ENCODE measurements at places on chromosomes 4 and X. TPM values are rescaled to one million over a fixed set of nuclear protein-coding genes. Genes with fewer than 3 reads are reported as not detected.

The XG gene
- 0.59 TPM for polyA plus RNA-seq

The PCDH10 gene
- polyA plus RNA-seq, result 0.97 TPM

The ADH7 gene
- not detected for polyA plus RNA-seq

The UBA1 gene
- polyA plus RNA-seq, result 125 TPM

The TCEAL6 gene
- not detected for polyA plus RNA-seq

The AREG gene
- polyA plus RNA-seq, result not detected

- no peak for DNase-seq
Observed at GRCh38 chr4:24890561-24891126, 22.2 kb downstream of the CCDC149 start.

DNA sequence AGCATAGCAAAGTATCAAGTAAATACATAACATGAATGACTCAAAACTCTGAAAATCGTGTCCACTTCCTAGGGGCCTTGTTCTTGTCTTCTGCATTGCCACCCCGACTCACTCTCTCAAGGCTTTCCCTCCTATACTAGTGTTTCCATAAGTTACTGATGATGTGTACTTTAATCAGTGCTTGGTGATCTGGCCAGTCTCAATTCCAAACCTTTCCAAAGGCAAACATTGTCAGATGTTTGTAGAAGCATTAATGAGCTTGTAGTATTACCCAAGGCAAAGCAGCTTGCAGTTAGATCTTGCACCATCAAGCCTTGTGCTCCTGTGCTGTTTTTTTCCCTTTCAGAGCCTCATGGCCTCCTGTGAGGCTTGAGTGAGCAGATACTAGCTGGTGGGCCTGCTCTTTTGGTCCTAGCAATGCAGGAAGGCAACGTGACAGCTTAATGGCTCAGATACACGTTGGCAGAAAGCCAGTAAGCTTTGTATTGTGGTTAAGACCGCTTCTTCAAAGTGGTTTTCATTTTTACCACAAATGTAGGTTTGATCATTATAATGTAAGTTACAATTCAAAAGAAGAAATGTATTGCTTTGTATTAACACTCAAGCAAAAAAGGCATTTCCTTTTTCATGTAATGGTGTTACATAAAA, 51.8 kb downstream of the RBPJ start:
- DNase-seq, result peak; percentile 64

- peak; percentile 14 for DNase-seq
Observed at GRCh38 chr4:97953171-97953941, 189.9 kb downstream of the STPG2 start.

DNA sequence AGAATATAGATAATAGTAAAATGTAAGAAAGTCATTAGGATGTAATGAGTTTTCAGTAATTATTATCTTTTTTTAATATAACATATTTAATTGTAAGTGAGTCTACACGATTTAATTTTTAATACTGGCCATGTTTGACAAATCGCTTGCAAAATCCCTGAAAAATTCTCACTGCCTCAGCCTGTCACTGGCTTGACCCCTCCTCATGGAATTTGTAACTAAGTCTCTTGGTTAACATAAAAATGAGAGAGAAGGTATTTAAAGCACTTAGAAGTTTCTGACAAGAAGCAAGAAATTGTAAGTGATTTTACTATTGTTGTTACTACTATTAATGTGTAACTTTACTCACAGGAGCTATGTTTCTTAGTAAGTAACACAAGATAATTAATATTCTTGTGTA, 237.9 kb upstream of the GK2 start:
- no peak for DNase-seq

DNA sequence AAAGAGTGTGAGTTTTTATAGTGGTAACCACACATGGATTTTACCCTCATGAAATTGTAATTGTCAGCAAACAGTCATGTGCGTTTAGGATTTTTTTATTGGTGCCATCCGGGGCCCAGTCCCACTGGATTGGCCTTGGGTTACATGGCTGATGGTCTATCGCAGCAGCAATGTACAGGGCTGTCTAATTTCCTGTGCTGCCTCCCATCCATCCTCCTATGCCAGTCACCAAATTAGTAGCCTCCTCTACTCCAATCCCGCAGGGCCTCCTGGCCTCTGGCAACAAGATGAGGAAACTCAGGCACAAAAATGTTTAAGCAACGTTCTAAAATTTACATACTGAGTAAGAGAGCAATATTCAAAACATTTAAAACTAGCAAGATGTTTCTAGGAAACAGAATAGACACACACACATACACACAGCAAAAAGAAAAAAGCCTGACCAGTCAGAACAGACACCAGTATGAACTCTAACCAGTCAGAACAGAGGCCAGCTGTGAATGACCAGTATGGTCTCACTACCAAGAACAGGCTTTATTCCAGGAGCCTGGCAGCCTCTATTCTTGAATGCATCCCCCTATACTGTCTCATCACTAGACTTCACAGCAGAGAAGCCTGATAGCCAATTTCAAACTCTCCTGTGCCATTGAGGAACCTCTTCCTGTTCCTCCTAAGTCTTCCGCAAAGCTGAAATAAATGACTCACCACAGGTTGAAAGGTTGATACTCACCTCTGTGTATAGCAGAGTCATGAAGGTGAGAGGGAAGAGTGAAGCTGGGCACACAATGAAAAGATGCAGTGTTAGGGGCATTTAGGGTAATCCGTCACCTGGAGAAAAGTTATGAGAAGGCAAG, 42.6 kb downstream of the CHRNA9 start:
- peak; percentile 8 for DNase-seq

- DNase-seq, result no peak
Observed at GRCh38 chrX:107574711-107575110, 53.6 kb upstream of the PRPS1 start.

DNA sequence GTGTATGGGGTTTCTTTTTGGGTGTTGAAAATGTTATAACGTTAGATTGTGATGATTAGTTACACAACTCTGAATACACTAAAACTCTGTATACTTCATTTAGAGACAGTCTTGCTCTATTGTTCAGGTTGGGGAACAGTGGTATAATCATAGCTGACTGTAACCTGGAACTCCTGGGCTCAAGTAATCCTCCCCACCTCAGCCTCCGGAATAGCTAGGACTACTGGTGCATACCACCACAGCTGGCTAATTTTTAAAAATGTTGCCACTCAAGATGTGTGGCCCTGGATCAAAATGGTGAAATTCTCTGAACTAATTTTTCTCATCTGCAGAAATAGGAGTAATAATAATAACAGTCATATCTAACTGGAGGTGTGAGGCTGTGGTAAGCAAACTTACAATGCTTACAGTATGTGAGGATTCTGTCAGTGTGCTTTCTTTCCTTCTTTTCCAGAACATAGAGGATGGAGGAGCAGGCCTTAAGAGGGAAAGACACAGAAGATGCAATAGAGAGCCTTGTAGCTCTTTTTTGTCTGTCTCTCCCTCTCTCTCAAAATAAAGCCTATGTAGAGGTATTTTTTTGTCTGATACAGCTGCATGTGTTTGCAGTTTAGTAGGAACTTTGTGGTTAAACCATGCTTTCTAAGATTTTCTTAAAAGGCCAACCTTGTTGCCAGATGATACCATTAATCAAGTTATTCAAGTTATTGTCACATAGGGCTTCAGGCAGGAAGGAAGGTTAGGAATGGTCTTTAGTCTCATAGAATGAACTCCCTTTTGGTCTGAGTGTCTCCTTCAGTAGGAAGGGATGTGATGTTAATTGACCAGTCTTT, 7.5 kb downstream of the ADD1 start:
- no peak for DNase-seq
